ENCODE measurements at places on chromosomes 3 and 15. TPM values are rescaled to one million over a fixed set of nuclear protein-coding genes. Genes with fewer than 3 reads are reported as not detected.

POC1A gene
- not detected for total RNA-seq

SPTBN5 gene
- 0.73 TPM for total RNA-seq

GOLGA6L6 gene
- not detected for total RNA-seq

KPNA4 gene
- 19.0 TPM for total RNA-seq

PLSCR4 gene
- 22.2 TPM for total RNA-seq

CIAO2A gene
- total RNA-seq = 42.7 TPM

DNAH1 gene
- total RNA-seq = 6.1 TPM

GRCh38 chr15:91319371-91320059 is 219.5 kb downstream of the SV2B start:
- H3K27ac ChIP-seq = no peak overlapping the region
- no peaks in the 10 kb centered on the region for H3K36me3 ChIP-seq
- no peaks in the 10 kb centered on the region for H3K4me1 ChIP-seq
- no peak overlapping the region for H3K4me3 ChIP-seq
- no peaks in the 10 kb centered on the region for H3K27me3 ChIP-seq

DNA sequence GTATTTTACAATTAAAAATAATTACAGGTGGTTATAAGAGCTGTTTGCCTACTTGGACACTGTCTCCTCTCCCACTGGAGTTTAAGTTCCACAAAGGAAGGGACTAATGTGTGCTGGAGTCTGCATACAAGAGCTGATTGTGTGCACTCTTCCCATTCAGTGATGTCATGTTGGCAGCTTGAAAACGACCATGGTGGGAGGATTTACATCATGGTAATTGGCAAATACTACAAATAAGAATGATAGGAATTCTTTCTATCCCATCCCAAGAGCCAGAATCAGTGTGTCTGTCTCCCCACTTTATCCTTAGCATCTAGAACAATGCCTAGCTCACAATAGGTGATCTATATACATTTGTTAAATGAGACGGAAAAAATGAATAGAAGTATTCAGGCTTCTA is 14.1 kb downstream of the ITGA11 start:
- H3K36me3 ChIP-seq = no peaks in the 10 kb centered on the region
- peaks cover 5% of the 10 kb centered on the region for H3K4me1 ChIP-seq
- peak; percentile 27 for DNase-seq
- no peaks in the 10 kb centered on the region for H3K27me3 ChIP-seq
- H3K4me3 ChIP-seq = no peak overlapping the region

GRCh38 chr15:27422997-27423396 is 452.0 kb downstream of the GABRG3 start:
- no peaks in the 10 kb centered on the region for H3K36me3 ChIP-seq
- DNase-seq = no peak
- no peaks in the 10 kb centered on the region for H3K27me3 ChIP-seq
- H3K4me3 ChIP-seq = no peak overlapping the region

DNA sequence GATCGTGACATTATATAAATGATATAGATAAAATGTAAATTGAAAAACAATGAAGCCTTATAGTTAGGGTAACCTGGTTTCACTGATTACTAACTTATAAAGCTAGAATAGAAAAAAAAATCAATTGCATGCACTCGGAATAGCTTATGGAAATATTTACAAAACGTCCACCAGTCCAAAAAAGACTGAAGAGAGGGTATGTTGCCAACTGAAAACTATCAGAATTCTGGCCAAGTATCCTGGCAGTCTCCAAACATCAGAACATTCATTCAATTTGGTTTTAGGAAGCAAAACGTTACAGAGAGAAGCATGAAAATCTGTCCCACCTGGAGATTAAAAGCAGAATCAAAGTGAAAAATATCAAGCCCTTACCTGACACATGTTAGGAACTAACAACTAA is 892.4 kb downstream of the ROBO1 start:
- no peaks in the 10 kb centered on the region for H3K36me3 ChIP-seq
- no peak overlapping the region for H3K27ac ChIP-seq
- no peak for DNase-seq
- no peaks in the 10 kb centered on the region for H3K27me3 ChIP-seq
- H3K4me3 ChIP-seq = no peak overlapping the region

DNA sequence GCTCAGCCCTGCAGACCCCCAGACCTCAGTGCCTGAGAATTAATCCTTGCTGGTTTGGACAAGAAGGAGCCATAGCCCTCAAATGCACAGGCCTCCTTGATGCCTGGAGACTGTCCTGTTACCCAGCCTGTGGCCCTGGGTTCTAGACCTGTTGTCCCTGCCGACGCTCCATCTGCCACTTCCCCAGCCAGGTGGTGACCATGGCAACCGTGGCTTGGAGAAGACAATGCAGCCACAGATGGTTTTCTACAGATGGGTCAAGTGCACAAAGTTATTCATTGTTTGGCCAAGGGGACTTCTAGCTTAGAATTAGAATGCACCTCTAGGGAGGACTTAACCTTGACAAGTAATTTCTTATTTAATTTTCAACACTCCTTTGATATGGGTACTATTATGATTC is 297.1 kb downstream of the UACA start:
- no peak overlapping the region for H3K27ac ChIP-seq
- H3K4me1 ChIP-seq = peaks cover 6% of the 10 kb centered on the region
- no peaks in the 10 kb centered on the region for H3K27me3 ChIP-seq
- no peak for DNase-seq
- no peak overlapping the region for H3K4me3 ChIP-seq

- no peak for DNase-seq
- H3K36me3 ChIP-seq = no peaks in the 10 kb centered on the region
- no peaks in the 10 kb centered on the region for H3K27me3 ChIP-seq
- H3K4me1 ChIP-seq = no peaks in the 10 kb centered on the region
- H3K4me3 ChIP-seq = no peak overlapping the region
- H3K27ac ChIP-seq = no peak overlapping the region
Measured at GRCh38 chr3:168272343-168272985, 176.7 kb upstream of the GOLIM4 start.

DNA sequence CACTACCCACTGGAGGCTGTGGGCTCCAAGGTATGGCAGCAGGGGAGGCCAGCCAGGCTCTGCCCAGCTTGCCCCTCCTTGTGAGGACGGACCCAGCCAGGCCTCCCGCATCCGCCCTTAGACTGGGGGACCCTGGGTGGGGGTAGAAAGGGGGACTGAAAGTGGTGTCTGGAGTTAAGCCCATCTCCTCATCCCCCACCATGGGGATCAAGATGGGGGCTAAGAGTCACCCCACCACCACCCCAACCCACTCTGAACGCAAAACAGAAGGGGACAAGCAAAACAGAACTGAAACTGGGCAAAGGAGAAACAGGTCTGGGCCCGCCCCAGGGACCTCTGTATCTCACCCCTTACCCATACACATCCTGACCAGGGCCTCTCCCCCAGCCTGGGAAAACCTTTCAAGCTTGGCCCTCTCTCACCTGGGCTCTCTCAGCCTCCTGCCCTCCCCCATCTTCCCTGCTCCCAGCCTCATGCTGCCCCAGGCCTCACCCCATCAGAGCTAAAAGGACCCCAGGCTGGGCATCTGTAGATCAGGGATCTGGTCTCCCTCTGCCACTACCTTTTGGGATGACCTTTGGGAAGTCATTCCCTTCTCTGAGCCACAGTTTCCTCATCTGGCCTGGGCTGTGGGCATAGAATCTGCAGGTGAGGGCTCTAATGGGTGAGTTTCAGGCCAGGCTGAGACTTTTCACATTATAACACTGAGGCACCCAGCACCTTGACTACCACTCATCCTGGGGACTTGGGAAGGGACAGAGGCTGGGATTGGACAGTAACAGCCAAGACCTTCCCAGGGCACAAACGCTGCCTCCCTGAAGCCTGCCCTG is 30.0 kb upstream of the CYP11A1 start:
- peaks cover 11% of the 10 kb centered on the region for H3K4me1 ChIP-seq
- H3K27me3 ChIP-seq = peaks cover 26% of the 10 kb centered on the region
- no peak overlapping the region for H3K4me3 ChIP-seq

GRCh38 chr15:48041454-48041853 is 79.3 kb upstream of the SLC24A5 start:
- H3K36me3 ChIP-seq = no peaks in the 10 kb centered on the region
- H3K27ac ChIP-seq = peak overlapping the region; percentile 10
- no peak overlapping the region for H3K4me3 ChIP-seq
- H3K4me1 ChIP-seq = no peaks in the 10 kb centered on the region

GRCh38 chr15:56775641-56776040 is 42.3 kb upstream of the ZNF280D start:
- H3K4me3 ChIP-seq = no peak overlapping the region
- DNase-seq = no peak
- no peaks in the 10 kb centered on the region for H3K36me3 ChIP-seq
- H3K27me3 ChIP-seq = no peaks in the 10 kb centered on the region

DNA sequence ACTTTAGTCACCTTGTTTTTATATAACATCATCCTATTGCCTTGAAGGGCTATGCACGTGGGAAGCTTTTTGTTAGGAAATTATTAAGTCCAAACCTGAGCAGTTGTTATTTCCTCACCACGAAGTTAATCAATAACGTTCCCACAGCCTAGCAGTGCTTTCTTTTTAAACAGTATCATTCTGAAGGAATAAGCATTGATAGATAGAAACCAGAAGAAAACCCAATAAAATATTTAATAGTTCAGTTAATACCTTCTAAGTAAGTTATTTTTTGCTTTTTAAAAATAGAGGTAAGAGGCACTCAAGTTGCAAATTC is 149.3 kb downstream of the KCNMB2 start:
- no peaks in the 10 kb centered on the region for H3K4me1 ChIP-seq
- no peaks in the 10 kb centered on the region for H3K27me3 ChIP-seq
- H3K36me3 ChIP-seq = no peaks in the 10 kb centered on the region
- no peak overlapping the region for H3K4me3 ChIP-seq
- H3K27ac ChIP-seq = no peak overlapping the region

DNA sequence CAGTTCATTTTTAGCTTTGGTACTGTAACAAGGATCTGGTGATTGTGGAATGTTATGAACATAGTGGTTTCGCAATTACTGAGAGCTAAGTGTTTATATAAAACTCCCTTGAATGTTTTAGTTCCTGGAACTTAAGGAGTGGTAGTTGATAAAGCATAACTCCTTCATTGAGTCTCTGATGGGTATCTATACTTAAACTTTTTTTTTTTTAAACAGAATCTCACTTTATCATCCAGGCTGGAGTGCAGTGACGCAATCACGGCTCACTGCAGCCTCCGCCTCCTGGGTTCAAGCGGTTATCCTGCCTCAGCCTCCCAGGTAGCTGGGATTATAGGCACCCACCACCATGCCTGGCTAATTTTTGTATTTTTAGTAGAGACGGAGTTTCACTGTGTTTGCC is 11.3 kb downstream of the PRKCI start:
- H3K27ac ChIP-seq = peak overlapping the region; percentile 69
- DNase-seq = peak; percentile 76
- no peak overlapping the region for H3K4me3 ChIP-seq
- H3K4me1 ChIP-seq = peaks cover 24% of the 10 kb centered on the region
- peaks cover 17% of the 10 kb centered on the region for H3K36me3 ChIP-seq

DNA sequence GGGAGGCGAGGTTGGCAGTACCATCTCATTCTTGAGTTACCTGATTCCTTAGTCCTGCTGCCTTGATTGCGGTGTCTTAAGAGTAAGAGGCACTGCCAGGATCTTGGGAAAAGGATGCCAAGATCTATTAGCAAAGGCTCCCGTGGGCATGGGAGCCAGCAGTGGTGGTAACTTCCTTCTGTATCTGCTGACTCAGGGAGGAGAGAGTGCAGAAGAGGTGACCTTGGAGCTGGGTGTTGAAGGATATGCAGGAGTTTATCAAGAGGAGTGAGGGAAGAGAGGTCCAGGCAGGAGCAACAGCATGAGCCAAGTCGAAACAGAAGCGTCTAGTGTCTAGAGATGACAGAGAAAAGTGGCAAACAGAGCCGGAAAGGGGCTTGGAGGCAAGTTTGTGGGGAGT is 4.5 kb downstream of the MESP2 start:
- H3K4me3 ChIP-seq = no peak overlapping the region
- H3K36me3 ChIP-seq = no peaks in the 10 kb centered on the region

DNA sequence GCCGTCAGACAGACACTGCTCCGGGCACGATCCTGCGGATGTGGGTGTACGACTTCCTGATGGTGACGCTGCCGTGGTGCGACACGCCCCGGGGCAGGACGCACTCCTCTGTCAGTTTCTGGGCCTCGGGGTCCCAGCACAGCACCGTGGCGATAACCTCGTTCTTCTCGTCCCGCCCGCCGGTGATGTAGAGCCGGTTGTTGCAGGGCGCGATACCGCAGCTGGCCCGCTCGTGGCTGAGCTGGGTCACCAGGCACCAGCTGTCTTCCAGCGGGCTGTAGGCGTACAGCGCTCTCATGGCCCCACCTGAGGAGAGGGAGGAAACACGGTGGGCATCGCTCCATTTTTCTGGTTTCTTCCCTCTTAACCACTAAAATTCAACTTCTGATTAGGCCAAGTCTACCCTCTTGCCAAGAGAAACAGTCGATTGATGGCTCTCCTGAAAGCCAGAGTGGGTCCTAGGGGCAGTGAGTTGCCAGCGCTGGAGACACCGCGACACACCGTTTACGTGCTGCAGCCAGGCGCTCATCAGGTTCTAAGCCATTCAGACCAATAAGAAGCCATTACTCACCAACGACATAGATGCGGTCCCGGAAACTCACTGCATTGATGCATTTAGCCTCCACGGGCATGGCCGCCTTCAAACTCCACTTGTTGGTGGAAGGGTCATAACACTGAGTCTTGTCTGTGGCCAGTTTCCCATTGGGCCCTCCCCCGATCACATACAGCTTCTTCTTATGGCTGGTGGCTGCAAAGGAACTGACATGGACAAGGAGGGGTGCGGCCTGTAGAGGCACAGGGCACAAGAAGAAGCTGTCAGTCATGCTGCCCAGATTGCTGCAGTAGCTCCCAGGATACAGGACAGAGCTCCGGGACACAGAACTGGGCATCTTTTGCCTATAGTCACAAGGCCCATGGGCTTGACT is 63.3 kb downstream of the KLHL6 start:
- H3K4me3 ChIP-seq = no peak overlapping the region
- H3K36me3 ChIP-seq = no peaks in the 10 kb centered on the region
- no peaks in the 10 kb centered on the region for H3K27me3 ChIP-seq
- H3K4me1 ChIP-seq = no peaks in the 10 kb centered on the region
- no peak for DNase-seq

DNA sequence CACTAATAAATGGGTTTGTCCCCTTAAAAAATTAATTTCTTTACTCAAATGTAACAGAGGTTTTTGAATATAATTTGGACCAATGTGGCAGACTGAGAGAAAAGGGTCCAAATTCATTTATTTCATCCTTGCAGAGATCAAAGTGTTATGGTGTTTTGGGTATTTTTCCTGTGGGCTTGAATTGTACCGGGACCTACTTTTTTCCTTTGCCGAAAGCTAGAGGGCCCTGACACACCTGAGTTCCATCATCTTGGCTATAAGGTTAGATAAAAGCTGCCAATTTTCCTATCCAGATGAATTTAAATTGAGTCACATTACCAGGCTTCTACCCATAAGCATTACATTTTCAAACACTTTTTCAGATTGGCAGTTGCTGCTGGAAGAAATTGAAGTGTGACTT is 908 bp downstream of the CCNB2 start:
- no peaks in the 10 kb centered on the region for H3K27me3 ChIP-seq
- H3K4me3 ChIP-seq = peak overlapping the region; percentile 55
- peaks cover 7% of the 10 kb centered on the region for H3K36me3 ChIP-seq
- H3K27ac ChIP-seq = no peak overlapping the region
- H3K4me1 ChIP-seq = peaks cover 14% of the 10 kb centered on the region
- DNase-seq = no peak
